Hematopoietic multipotent progenitor cell treated with erythropoietin and hydrocortisone succinate and interleukin-3 and kit ligand, for 15 days (in vitro differentiated cells): ENCODE measurements at places on chromosomes 5 and 9.

DNA sequence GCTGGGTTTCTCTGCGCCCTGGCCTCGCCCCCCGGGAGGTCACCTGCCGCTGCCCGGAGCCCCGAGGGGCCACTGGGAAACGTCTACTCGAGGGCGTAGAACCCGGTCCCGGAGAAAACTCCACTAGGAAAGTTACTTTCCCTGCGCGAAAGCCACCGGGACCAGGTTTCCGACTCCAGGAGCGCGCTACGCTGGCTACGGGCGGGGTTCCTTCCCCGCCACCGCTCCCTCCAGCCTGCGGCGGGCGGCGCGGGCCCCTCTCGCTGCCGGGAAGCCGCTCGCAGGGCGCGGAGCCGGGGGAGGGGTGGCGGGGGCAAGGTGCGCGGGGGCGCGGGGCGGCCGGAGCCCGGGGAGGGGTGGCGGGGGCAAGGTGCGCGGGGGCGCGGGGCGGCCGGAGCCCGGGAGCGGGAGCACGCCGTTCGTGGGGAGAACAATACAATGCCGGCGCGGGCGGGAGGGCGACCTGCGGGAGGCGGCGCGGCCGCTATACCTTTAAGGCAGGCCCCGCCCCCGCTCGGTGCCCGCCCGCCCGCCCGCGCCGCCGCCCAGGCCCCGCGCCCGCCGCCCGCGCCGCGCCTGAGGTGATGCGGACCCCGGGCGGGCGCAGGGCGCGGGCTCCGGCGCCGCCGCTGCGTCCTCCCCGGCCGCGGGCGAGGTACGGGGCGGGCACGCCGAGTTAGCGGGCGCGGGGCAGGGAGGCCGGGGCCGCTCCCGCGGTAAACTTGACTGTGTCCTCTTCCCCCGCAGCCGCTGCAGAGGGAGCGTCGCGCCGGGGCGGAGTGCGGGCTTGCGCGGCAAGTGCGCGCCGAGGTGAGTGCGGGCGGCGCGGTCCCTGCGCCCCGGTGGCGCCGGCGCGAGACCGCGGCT is 278.1 kb downstream of the AOPEP start:
- DNase-seq: no peak

DNA sequence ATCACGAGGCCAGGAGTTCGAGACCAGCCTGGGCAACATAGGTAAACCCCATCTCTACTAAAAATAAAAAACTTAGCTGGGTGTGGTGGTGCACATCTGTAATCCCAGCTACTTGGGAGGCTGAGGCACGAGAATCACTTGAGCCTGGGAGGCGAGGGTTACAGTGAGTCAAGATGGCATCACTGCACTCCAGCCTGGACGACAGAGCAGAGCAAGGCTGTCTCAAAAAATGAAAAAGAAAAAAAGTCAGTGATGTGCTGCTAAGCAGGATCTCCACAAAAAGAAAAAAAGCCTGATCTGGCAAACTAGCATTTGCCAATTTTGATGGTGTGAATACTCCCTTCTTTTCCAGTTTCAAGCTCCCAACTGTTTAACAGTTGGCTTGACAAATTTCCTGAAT is 21.9 kb downstream of the F2R start:
- DNase-seq: no peak

- no peak for DNase-seq
Measured at GRCh38 chr9:72043576-72043975, 16.8 kb downstream of the C9orf57 start.

DNA sequence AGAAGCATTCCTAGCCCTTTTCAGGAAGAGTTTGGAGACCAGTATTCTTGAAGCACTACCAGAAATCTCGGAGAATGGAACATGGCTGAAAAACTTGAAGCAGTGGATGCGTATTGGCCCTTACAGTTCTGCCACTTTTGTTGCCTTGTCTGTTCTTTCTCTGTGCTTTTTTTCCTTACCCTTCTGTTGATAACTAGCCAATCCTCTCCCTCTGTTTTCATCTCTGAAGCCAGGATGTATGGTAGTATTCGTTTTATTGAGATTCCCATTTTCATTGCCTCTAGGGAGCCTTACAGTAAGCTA is 564 bp upstream of the CCNH start:
- DNase-seq: no peak

DNA sequence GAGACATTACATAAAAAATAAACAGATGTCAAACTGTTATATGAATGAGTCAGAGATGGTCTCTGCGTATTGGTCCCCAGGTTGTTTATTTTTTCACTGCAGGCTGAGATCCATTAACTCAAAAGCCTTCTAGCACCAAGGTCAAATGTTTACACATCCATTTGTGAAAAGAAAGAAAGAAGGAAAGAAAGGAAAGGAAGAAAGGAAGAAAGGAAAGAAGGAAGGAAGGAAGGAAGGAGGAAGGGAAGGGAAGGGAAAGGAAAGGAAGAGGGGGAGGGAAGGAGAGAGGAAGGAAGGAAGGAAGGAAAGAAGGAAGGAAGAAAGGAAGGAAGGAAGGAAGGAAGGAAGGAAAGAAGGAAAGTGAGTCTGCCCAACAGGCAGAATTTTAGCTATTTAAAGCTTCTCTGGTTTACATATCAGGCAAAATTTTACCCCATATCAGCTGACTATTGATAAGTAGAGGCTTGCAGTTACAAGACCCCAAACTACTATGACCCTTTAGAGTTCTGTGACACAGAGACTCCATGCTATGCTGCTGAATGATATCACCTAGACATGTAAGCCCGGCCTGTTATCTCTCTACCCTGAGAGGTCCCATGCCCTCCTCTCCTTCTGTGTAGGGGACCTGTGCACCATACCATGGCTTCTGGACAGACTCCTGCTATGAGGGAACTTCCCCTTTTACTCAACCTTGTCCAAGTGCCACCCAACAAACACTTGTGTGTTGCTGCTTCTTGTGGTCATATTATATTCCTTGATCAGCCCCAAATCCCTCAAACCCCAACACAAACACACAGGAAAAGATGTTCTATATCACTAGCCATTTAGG is 59.0 kb downstream of the DRD1 start:
- DNase-seq: no peak

DNA sequence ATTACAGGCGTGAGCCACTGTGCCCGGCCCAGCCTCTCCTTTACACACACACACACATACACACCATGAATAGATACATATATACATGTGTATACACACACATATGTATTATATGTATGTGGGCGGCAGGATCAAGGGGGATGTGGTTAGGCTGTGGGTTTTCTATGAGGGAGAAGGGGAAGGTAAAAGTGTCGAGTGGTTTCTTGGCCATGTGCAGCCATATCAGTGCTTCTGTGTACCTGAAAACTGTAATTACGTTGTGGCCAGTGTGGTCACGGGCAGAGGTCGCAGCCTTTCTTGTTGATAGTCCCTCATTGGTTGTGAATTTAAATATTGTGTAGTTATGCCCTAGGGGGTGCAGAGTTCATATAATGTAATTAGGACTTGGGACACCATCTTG is 16.5 kb downstream of the CDK20 start:
- DNase-seq: no peak

DNA sequence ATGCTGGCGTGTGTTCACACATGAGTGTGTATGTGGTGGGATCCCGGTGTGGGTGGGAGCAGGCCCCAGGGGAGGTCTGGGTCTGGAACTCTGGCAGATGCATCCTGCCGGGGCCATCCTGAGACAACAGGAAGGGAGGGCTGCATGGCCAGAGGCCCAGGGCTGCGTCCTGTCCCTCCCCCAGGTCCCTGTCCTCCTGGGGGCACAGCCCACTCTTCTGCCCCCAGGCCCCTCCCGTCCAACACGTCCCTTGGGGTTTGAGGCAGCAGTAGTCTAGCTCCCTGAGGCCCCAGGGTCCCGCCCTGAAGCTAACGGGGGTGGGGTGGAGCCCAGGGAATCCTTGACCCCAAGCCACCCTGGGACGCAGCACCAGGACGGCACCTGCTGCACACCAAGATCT is 16.6 kb downstream of the FLT4 start:
- no peak for DNase-seq

GRCh38 chr5:33319151-33319550 is 121.6 kb upstream of the TARS1 start:
- no peak for DNase-seq

DNA sequence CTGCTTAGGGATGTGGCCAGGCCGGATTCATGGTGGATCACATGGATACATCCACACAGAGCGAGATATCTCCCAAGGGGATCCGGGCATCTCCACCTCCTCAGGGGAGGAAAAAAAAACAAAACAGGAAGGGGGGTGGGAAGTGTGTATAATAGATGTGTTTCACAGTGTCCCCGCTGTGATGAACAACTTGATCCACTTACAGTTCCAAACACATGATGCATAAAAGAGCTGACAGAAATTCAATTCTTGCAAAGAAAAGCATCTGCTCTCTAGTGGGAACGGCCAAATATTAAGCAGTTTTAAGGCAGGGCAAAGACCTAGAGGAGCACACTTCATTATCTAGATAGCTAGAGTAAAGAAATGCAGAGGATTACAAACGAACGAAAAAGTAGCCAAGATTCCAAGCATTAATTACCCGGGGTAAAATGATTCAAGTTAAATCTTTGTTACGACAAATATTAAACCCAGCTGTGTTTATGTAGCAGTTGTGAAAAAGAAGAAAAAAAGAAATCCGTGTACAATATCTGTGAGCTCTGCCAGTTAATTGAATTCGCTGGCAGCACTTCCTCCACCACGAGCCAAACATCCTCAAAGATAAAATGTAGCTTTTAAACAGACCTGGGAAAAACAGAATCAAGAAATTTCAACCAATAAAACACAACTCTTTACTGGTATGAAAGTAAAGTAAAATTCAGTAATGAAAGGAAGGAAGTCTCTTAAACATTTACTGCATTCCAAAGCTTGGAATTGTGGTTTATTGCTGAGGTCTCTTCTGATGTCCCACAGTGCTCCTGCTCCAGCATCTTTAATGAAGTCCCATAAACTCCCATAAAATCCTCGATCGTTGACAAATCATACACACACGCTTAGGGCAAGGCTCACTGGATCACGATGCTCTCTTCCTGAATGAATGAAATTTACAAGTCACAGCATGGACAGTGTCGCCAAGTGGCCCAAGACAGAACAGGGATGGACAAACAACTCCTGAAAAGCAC is 213.0 kb downstream of the CRB2 start:
- DNase-seq: no peak

GRCh38 chr9:131640438-131641137 is 95.3 kb downstream of the PRRT1B start:
- DNase-seq: no peak

DNA sequence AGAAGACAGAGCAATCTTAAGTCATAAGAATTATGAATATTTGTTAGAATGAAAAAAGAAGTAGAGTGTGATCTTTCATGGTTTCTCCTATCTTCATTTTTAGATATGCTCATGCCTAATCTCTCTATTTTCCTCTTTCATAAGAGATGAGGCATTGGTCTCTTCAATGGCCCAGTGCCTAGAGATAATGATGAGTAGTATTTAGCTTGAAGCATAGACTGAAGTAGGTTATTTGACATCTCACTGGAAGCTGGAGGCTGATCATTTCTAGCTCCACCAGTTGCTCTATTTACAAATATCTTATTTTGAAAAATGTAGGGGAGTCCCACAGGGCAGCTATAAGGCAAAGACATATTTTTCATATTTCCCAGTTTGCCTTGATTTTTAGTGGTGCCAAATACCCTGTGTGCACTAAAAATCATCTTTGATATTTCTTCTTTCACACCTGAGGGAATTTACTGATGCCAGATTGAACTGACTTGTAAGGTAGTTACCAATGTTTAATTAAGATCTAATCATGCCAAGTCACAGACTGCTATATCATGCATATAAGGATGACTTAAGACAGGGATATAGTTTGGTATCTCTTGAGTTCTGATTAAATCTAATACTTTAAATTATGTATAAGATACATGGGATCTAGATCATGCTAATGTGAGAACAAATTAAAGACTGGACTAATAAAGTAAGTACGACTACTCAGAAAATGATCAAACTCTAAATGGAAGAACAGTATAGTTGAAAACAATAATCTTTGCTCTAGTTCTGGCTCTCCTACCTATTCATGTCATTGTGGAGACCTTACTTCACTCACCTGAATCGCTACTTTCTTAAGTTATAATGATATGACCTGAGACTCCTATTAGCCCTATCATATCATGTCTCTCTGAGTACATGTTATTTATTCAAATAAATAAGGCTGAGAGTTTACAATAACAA is 108.2 kb upstream of the IFNE start:
- no peak for DNase-seq

DNA sequence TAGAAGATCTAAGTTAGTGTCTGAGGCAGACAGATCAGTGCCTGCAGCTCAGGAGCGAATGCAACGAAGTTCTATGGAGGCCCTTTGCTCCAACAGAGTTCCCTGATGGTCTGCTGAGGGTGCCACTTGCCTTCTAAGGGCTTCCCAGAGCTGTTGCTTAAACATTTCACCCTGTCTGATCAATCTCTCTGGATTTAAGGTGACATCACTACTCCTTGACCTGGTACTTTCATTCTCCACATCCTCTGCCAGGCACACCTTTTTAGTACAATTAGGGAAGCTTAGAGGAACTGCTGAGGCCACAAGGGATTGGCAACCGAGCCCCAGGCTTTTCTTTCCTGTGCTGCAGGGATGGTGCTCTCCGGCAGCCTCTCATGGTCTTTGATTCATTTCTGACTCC is 94.2 kb upstream of the IFNK start:
- DNase-seq: no peak

DNA sequence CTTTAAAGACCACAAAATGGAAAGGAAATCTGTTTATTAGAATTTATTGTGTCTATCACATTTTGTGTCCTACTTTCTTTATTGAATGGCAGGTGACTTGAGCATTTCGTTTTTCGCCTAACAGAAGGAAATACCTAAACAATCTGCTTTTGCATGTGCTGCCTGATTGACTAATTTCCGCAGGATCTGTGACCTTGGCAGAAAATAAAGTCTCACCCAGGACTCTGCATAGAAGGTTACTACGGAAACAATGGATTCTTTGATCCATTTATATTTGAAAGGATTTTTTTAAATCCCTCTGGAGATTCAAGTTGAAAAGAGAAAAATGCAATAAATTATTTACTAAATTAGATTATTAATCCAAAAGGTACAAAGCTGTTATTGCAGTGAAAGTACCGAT is 61.0 kb upstream of the CAST start:
- DNase-seq: no peak

DNA sequence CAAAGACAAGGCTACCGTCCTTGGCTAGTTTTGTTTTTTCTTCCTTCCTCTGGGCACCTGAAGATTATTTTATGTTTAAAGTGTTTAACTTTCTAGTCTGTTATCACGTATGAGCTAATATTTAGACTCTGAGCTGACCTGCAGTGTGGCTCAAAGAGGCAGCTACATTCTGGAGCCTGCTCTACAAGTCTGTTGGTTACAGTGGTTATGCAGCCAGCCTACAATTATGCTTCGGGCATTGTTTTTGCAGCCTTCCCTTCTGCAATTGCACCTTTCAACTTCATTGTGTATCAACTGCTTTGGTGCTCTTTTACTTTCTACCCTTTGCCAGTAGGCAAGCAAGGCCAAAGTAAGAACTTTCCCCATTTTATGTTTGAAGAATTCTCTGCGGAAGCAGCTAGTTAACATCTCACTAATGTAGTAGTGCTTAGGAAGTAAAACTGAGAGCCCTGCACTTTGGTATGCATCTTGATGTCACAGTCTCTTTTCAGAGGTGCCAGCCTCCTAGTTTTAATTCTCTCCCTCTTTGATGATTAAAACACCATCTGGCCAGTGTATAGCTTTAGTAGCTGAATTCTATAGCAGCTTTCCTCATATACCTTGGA is 322.1 kb downstream of the FAM170A start:
- DNase-seq: no peak

GRCh38 chr5:33701951-33702350 is 189.8 kb downstream of the ADAMTS12 start:
- DNase-seq: no peak
